GM12878 (cell line): ENCODE measurements at places on chromosomes 13 and 19. TPM values are rescaled to one million over a fixed set of nuclear protein-coding genes. Genes with fewer than 3 reads are reported as not detected.

Gene OR7D2
- not detected in 2 replicates for total RNA-seq

Gene SHISA7
- total RNA-seq, result not detected in 2 replicates

GRCh38 chr19:12885749-12886650 lies 1.0 kb downstream of the KLF1 start:
- DNase-seq, result no peak
- no peaks in the 10 kb centered on the region for H3K27me3 ChIP-seq
- peaks cover 12% of the 10 kb centered on the region for H3K4me1 ChIP-seq
- H3K36me3 ChIP-seq, result no peaks in the 10 kb centered on the region
- peak overlapping the region; percentile 69; the same call in 1 of the 2 replicates for H3K4me3 ChIP-seq
- no peak overlapping the region for H3K27ac ChIP-seq

DNA sequence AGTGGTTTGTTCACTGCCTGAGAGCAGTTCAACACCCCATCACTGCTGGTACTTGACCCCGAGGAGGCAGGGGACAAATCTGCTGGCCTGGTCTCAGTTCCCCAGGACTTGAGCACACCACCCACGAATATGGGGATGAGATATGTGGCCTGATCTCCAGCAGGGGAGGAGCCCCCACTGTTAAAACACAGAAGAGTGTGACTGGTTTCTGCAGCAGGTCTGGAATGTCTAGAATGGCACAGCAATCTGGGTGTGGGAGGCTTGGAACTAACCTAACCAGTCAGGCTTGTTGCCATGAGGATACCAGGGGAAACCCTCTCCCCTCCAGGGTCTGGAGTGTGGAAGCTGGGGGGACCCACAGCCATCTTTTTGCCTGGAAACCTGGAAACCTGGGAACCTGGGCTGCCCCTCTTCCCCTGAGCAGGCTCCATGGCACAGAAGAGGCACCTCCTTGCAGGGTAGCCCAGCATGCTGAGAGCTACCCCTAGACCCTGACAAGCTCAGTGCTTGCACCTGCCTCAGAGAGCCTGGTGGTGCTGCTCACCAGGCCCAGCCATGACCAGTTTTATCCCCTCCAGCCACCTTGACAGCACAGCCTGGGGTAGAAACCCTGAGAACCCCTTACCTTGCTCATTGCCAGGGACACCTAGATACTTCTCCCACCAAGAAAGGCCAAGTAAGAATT lies 273.8 kb downstream of the LIG4 start:
- no peaks in the 10 kb centered on the region for H3K36me3 ChIP-seq
- H3K4me3 ChIP-seq, result no peak overlapping the region
- no peaks in the 10 kb centered on the region for H3K4me1 ChIP-seq
- H3K27ac ChIP-seq, result no peak overlapping the region
- no peaks in the 10 kb centered on the region for H3K27me3 ChIP-seq

GRCh38 chr19:3071768-3072167 lies 9.5 kb upstream of the TLE5 start:
- H3K36me3 ChIP-seq, result no peaks in the 10 kb centered on the region
- H3K27ac ChIP-seq, result no peak overlapping the region
- no peaks in the 10 kb centered on the region for H3K27me3 ChIP-seq
- DNase-seq, result no peak
- H3K4me1 ChIP-seq, result no peaks in the 10 kb centered on the region

DNA sequence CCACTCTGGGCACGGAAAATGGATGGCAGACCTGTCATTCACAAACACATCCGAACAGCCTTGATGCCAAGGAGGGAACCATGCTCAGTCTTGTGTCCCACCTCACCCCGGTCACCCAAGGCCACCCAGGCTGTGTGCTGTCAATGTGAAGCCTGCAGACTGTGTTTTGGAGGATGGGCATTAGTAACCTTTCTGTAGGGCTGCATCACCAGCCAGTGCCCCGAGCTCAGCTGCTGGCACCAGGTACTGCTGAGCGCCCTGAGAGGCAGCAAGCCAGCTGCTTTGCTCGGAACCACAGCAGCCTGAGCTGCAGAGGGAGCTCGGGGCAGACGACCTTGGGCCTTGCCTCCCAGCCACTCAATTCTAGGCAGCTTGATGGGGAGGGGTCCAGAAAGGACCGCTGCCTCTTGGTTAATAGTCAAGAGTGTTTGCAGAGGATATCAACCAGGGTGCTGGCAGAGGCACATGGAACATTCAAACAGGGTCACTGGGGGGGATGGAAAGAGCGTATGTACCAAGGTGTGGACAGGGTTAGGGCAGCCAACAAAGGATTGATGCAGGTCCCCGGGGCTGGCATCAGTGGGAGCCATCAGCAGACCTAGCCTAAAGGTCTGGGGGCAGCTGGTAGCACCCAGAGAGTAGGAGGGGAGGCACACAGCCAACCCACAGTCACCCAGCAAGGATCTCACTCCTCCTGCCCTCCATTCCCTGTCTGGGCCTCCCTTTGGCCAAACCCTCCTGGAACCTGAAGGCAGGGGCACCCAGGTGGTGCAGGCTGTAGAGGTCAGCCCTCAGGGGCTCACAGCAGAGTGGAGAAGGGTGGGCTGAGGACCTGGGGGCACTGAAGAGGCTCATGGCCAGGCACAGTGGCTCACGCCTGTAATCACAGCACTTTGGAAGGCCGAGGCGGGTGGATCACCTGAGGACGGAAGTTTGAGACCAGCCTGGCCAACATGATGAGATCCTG lies 8.1 kb downstream of the VSTM2B start:
- no peaks in the 10 kb centered on the region for H3K36me3 ChIP-seq
- H3K4me3 ChIP-seq, result no peak overlapping the region
- no peaks in the 10 kb centered on the region for H3K4me1 ChIP-seq
- no peak for DNase-seq
- H3K27me3 ChIP-seq, result peaks cover 3% of the 10 kb centered on the region

- H3K4me1 ChIP-seq, result no peaks in the 10 kb centered on the region
- no peak overlapping the region for H3K27ac ChIP-seq
- H3K4me3 ChIP-seq, result no peak overlapping the region
- H3K27me3 ChIP-seq, result no peaks in the 10 kb centered on the region
Measured at GRCh38 chr13:108375772-108376171, 106.3 kb downstream of the TNFSF13B start.

DNA sequence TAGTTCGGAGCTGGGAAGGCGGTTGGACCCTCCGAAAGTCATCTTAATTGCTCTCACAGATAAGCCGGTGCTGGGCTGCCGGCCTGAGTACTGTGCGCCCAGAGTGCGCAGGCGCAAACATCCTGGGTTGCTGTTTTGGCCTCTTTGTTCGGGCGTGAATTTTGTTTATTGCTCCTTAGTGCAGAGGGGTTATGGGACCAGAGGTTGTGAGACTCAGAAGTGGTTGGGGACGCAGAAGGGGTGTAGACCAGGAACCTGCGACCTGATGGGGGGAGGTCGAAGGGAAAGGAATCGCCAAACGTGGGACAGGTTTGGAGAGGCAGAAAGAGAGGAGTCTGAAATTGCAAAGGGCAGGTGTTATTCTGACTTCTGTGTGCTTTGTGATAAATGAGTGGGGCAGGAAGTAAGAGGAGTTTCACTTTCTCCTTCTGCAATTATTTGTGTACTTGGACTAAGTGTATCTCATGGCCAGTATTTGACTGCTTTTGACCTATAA lies 607 bp upstream of the ZNF566 start:
- H3K27ac ChIP-seq, result peak overlapping the region; percentile 93
- H3K4me1 ChIP-seq, result no peaks in the 10 kb centered on the region; the same call in 1 of the 2 replicates
- peak; percentile 73 for DNase-seq
- no peaks in the 10 kb centered on the region for H3K36me3 ChIP-seq
